ENCODE measurements at places on chromosomes 1 and 21. TPM values are rescaled to one million over a fixed set of nuclear protein-coding genes. Genes with fewer than 3 reads are reported as not detected.

The TAL1 gene
- total RNA-seq: 0.13 TPM

The KISS1 gene
- total RNA-seq: not detected

The ICOSLG gene
- 0.05 TPM for total RNA-seq

The SRRM1 gene
- total RNA-seq: 17.3 TPM

The HRNR gene
- not detected for total RNA-seq

The FPGT gene
- total RNA-seq: 26.9 TPM

The PLA2G2E gene
- not detected for total RNA-seq

The FCRLB gene
- total RNA-seq: 6.0 TPM

The DDR2 gene
- 32.8 TPM for total RNA-seq

The ZYG11A gene
- total RNA-seq: not detected

The COL18A1 gene
- 12.4 TPM for total RNA-seq

The MATN1 gene
- 0.18 TPM for total RNA-seq

The NBPF12 gene
- total RNA-seq: 5.7 TPM

The NBPF3 gene
- total RNA-seq: 6.2 TPM

The EFNA1 gene
- 25.7 TPM for total RNA-seq

The CD5L gene
- total RNA-seq: 0.61 TPM

The MYCL gene
- 5.1 TPM for total RNA-seq

The RNASEL gene
- 5.6 TPM for total RNA-seq

The FCRLA gene
- 397 TPM for total RNA-seq

The SPRR2F gene
- 0.51 TPM for total RNA-seq

The COL16A1 gene
- 6.7 TPM for total RNA-seq

The NIBAN1 gene
- total RNA-seq: 14.4 TPM

The ATXN7L2 gene
- total RNA-seq: 0.88 TPM

The EXO1 gene
- 38.6 TPM for total RNA-seq

The LRRC7 gene
- total RNA-seq: not detected

The ORC1 gene
- 9.8 TPM for total RNA-seq

The TARBP1 gene
- 42.8 TPM for total RNA-seq

The PDE9A gene
- 2.9 TPM for total RNA-seq

The IRF6 gene
- not detected for total RNA-seq

The CCDC185 gene
- not detected for total RNA-seq

The KIF17 gene
- total RNA-seq: not detected

The USH2A gene
- 0.79 TPM for total RNA-seq

The CLDN17 gene
- total RNA-seq: not detected

The OR6N1 gene
- total RNA-seq: not detected

The LRRC39 gene
- total RNA-seq: 5.0 TPM

The TENT5C gene
- total RNA-seq: 0.67 TPM

The ADORA1 gene
- 0.92 TPM for total RNA-seq

The ADAMTS4 gene
- not detected for total RNA-seq

The NECTIN4 gene
- total RNA-seq: 0.21 TPM

The PPM1J gene
- total RNA-seq: 0.40 TPM

The NLRP3 gene
- total RNA-seq: not detected

The FOXD2 gene
- total RNA-seq: 0.79 TPM

The EDARADD gene
- total RNA-seq: 2.5 TPM

The OR2L3 gene
- not detected for total RNA-seq

The RAB7B gene
- total RNA-seq: 2.6 TPM

The SERINC2 gene
- total RNA-seq: 8.1 TPM

The C1orf53 gene
- total RNA-seq: 3.0 TPM
